Sciatic nerve (tissue), 2 donors: ENCODE measurements at places on chromosomes 7 and 10. TPM values are rescaled to one million over a fixed set of nuclear protein-coding genes. Genes with fewer than 3 reads are reported as not detected.

GRCh38 chr10:21355591-21356011, 169.9 kb downstream of the SKIDA1 start:
- DNase-seq = no peak

- DNase-seq = no peak
Measured at GRCh38 chr7:45118889-45119331, 7.4 kb upstream of the TBRG4 start.

The LRRD1 gene
- total RNA-seq = not detected

The LHFPL3 gene
- total RNA-seq = not detected

- no peak for DNase-seq
Measured at GRCh38 chr10:1563028-1563427, 174.3 kb downstream of the ADARB2 start.

DNA sequence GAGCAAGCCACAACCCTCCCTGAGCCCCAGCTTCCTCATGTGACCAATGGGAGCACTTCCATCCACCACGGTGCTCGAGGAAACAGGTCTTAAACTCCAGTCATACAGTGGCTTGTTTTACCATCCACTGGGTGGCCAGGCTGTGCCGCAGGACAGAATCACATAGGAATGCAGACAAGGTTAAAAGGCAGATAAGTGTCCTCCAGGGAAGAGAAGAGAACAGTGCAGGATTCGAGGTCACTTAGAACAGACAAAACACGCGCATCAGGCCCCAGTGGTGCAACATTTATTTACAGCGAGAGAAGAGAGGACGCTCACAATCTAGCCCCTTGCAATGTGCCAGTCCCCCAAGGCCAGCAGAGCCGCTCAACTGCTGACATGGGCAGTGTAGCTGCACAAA, 92.8 kb downstream of the TMEM130 start:
- DNase-seq = no peak

The CDC14C gene
- 0.18 TPM for total RNA-seq

The LLCFC1 gene
- not detected for total RNA-seq

DNA sequence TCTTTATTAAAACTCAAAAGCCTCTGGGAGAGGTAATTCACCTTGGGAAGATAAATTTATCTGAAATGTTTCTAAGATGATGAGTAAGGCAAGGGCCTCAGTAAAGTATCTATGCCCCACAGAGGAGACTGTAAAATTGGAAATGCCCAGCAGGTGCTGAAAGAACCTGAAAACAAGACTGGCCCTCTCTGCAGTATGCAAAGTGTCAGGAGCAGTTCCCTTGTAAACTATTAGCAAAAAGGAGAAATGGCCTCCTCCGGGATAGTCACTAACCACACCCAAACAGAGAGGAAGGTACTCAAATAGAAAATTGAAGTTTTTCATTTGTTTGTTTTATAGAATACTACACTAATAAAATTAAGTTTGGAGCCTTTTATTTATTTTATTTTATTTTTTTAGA, 81.2 kb downstream of the FZD1 start:
- no peak for DNase-seq

DNA sequence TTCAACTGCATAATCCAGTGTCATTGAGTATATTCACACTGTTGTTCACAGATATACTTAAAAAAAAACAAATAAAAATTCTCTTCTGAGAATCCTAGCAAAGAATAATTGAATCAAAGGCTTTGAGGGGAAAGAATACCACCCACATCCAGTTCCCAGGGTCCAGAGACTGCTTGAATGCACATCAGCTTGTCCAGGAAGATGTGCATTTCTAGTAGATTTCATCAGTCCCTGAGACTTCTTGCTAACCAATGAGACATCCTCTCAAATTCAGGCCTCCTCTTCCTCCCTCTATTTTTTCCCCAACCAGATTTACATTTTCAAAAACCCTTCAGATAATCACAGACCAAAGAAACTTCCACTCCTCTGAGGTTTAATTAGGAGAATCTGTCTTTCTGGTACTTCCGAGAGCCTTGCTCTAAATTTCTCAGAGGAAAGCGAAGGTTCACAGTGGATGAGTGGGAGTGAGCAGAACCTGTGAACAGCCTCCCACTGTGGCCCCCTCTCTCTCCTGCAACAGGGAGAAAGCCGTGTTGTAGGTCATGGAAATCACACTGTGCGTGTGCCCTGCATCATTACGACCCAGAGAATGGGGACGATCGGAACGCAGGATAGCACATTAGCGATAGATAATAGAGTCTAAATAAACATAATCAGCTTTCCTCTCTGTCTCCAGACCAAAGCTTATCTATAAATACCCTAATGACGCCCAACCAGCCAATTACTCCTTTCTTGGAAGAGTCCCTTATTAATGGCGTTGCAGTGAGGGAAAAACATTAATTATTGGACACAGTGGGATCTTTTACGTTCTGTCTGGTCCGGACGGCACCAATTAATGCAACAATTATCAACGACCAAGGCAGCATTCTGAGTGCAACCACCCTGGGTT, 212.5 kb downstream of the EMX2 start:
- DNase-seq = no peak

DNA sequence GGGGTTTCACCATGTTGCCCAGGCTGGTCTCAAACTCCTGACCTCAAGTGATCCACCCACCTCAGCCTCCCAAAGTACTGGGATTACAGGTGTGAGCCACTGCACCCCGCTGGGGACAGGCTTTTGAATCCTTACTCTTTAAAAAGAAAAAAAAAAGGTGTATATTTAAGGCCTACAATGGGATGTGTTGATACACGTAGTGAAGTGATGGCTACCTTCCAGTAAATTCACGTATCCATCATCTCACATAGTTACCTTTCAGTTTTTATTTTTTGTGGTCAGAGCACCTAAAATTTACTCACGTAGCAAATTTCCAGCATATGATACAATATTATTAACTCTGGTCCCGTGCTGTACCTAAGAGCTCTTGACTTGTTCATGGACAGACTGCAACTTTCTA, 119.5 kb upstream of the INSYN2A start:
- no peak for DNase-seq

The SPDYE11 gene
- not detected for total RNA-seq

DNA sequence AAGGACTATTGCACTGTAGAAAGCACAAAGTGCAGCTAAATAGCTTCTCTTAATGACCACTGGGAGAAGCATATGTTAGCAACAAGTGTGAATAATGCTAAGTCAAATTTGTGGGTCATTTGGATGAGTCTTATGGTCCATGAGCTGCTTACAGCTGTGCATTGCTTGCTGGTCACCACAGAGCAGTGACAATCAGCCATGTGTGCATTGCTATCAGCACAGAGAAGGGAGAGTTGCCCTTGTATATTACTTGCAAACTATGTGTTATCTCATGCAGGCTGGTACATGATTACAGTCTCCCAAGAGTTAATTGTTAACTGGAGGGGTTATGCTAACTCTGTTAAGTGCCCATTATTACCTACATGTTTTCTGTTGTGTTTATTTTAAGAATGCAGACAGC, 25.7 kb downstream of the MRPS33 start:
- DNase-seq = no peak

The COBL gene
- total RNA-seq = 17.0 TPM

The GJD4 gene
- total RNA-seq = not detected

The CCL24 gene
- 0.67 TPM for total RNA-seq

- no peak for DNase-seq
Measured at GRCh38 chr10:8731121-8732095, 676.9 kb downstream of the GATA3 start.

DNA sequence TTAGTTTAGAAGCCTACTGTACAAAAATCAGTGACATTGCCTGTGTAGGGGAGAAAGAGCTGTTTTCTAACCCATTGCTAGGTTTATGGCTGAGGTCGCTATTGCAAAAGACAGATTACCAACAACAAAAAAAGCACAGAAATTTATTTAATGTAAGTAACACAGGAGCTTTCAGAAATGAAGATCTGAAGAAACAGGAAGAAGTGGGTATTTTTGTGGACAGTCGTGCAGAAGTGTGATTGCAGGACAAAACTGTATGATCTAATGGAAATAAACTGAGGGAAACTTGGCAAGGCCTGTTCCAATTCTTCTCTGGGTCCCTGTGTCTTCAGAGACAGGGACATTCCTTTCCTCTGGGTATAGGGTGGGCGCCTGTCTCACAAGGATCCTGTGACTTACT, 87.4 kb downstream of the APBB1IP start:
- DNase-seq = no peak

GRCh38 chr7:138478499-138478908, 18.4 kb downstream of the TRIM24 start:
- DNase-seq = no peak

GRCh38 chr10:133204226-133205015, 25.6 kb upstream of the UTF1 start:
- DNase-seq = no peak

The HIPK2 gene
- 65.2 TPM for total RNA-seq
